Thoracic aorta (tissue), 2 donors: ENCODE measurements at places on chromosomes 7 and 10. TPM values are rescaled to one million over a fixed set of nuclear protein-coding genes. Genes with fewer than 3 reads are reported as not detected.

WDFY4 gene
- total RNA-seq = 14.9 TPM

GRID2IP gene
- 0.14 TPM for total RNA-seq

HOXA6 gene
- not detected for total RNA-seq

FRMD4A gene
- total RNA-seq = 55.9 TPM

AGMO gene
- 0.85 TPM for total RNA-seq

NXPH1 gene
- not detected for total RNA-seq

SFRP5 gene
- total RNA-seq = 1.8 TPM

SEMA3D gene
- total RNA-seq = 22.8 TPM

- no peak overlapping the region for H3K27ac ChIP-seq
- H3K4me1 ChIP-seq = no peaks in the 10 kb centered on the region
- no peaks in the 10 kb centered on the region for H3K36me3 ChIP-seq
- H3K27me3 ChIP-seq = no peaks in the 10 kb centered on the region
Observed at GRCh38 chr7:150992833-150993302, 2.1 kb downstream of the NOS3 start.

DNA sequence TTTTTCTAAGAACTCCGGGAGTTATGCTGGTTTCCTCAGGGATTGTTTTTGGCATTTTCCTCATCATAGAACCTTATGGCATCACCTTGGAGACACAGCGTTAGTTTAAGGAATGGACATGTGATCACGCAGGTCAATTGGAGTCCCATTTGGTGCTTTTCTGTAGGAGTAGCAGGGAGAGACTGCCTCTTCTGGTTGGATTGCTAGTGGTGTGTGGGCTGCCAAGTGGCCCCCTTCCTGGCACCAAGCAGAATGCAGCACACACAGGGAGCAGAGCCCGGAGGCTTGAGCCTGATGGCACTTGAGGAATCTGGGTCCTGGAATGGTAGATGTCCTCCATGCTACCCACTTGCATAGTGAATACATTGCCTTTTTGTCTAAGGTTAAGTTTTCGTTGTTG, 57.9 kb downstream of the SDK1 start:
- H3K36me3 ChIP-seq = no peaks in the 10 kb centered on the region
- no peak for DNase-seq
- H3K4me3 ChIP-seq = no peak overlapping the region
- H3K4me1 ChIP-seq = peaks cover 7% of the 10 kb centered on the region
- no peaks in the 10 kb centered on the region for H3K27me3 ChIP-seq

DNA sequence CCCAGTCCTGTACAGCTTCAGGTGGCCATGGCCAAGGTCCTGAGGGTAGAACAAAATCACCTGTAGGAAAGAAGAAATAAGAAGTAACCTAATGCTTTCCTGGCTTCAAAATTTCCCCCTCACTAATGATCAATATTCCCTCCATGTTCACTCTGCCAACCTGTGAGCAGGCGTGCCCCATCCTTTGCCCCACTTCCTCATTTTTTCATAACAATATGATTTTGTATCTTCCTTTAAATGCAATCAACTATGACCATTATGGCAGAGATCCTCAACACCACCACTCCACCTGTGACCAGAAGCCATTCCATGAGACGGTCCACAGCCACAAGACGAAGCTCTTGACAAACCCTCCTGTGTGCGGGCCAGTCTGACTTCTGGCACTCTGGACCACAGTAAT, 7.0 kb downstream of the MSS51 start:
- no peak for DNase-seq
- no peak overlapping the region for H3K27ac ChIP-seq
- H3K36me3 ChIP-seq = peaks cover 27% of the 10 kb centered on the region
- H3K4me3 ChIP-seq = no peak overlapping the region
- no peaks in the 10 kb centered on the region for H3K27me3 ChIP-seq

GRCh38 chr10:80406204-80406603, 2.1 kb upstream of the PRXL2A start:
- H3K4me1 ChIP-seq = peaks cover 6% of the 10 kb centered on the region
- no peaks in the 10 kb centered on the region for H3K36me3 ChIP-seq
- no peaks in the 10 kb centered on the region for H3K27me3 ChIP-seq
- H3K27ac ChIP-seq = no peak overlapping the region

DNA sequence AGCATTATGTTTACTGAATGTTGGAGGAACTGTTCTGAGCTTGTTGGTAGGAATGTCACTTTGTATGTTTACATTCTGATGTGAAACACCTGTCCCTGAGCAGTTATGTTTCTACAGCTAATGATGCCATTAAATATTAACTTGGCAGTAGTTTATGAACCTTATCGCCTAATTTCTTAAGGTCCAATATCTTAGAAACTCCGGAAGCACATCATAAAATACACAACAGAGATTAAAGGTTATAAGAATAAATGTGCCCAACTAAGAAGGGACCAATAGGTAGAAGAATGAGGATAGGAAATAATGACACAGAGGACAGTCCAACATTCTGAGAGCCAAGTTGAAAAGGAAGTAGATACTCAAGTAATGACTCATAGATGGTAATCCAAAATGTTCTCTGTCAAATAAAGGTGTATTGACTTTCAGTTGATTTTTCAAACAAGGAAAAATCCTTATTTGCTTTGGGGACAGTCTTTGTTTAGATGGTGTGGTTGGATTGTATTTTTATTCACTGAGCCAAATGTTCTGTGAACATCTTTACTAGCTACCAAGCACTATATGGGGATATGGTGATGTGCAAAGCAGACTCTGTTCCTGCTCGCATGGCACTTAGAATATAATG, 31.9 kb downstream of the LCOR start:
- H3K27me3 ChIP-seq = no peaks in the 10 kb centered on the region
- no peaks in the 10 kb centered on the region for H3K36me3 ChIP-seq
- no peak overlapping the region for H3K4me3 ChIP-seq
- H3K4me1 ChIP-seq = peaks cover 16% of the 10 kb centered on the region

GRCh38 chr10:79904671-79905321, 44.1 kb downstream of the SFTPD start:
- no peaks in the 10 kb centered on the region for H3K27me3 ChIP-seq
- H3K4me3 ChIP-seq = peak overlapping the region; percentile 77
- H3K27ac ChIP-seq = peak overlapping the region; percentile 82

GRCh38 chr7:85407391-85407790, 220.5 kb upstream of the SEMA3D start:
- H3K4me3 ChIP-seq = no peak overlapping the region
- H3K36me3 ChIP-seq = no peaks in the 10 kb centered on the region
- H3K4me1 ChIP-seq = no peaks in the 10 kb centered on the region
- no peak for DNase-seq
- no peaks in the 10 kb centered on the region for H3K27me3 ChIP-seq

GRCh38 chr7:66047426-66047825, 28.2 kb upstream of the ASL start:
- H3K27ac ChIP-seq = no peak overlapping the region
- no peaks in the 10 kb centered on the region for H3K36me3 ChIP-seq
- H3K27me3 ChIP-seq = no peaks in the 10 kb centered on the region
- no peak for DNase-seq
